NCI-H2029 (cell line): ENCODE measurements at places on chromosomes 5 and 9.

DNA sequence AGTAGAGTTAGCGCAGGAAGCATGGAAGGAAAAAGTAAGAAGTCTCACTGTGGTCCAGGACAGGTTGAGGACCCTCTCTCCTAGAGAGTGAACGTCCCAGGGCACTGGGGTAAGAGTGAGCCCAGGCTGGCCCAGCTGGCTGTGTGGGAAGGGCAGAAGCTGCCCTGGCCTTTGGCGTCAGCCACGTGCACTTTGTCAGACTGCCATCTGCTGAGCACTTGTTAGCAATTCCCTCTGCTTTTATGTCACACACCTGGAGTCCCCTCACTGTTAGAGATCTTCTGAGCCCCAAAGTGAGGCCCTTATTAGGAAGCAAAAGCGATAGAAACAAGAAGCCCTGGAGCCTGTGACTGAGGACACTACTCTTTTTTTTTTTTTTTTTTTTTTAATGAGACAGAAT is 79.1 kb downstream of the UGCG start:
- DNase-seq = peak; percentile 51

DNA sequence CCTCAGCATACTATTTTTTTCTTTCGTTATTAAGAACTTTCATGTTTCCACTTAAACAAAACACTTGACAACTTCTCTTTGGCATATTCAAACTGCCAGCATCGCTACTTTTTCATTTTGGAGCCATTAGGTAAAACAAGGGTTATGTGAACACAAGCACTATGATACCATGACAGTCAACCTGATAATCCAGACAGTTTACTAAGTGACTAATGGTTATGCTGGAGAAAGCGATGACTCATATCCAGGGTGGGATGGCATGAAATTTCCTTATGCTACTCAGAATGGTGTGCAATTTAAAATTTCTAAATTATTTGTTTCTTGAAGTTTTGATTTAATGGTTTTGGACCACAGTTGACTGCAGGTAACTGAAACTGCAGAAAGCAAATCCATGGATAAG is 29.9 kb upstream of the PRSS3 start:
- DNase-seq = no peak

DNA sequence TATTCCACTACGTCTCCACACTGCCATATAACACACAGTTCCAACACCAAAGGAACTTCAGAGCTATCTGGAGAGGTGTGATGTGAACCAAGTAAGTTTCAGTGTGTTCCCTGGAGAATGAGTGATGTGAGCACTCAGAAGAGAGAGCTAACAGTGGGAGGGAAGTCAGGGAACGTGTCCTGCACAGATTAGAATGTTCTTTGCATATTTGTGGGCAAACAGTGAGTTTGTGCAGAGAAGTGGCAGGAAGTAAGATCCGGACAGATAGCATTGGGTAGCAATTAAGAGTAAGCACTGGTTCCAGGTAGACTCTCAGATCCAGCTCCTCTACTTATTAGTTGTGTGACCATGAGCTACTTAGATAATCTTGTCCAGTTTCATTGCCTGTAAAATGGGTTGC is 206.4 kb downstream of the PDZD2 start:
- no peak for DNase-seq

GRCh38 chr5:126811515-126812198 is 34.7 kb downstream of the LMNB1 start:
- DNase-seq = no peak

DNA sequence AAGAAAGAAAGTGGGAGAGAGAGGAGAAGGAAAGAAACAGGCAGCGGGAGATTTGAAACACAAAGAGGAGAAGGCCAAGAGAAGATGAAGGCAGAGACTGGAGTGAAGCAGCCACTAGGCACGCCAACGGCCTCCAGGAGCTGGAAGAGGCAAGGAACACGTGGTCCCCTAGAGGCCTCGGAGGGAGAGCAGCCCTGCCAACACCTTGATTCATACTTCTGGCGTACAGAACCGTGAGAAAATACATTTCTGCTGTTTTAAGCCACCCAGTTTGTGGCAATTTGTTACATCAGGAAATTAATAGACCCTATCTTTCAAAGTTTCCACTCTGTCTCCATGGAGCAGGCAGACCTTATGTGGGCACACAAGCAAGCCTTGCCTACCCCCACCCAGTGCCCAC is 133.4 kb downstream of the ACTL7B start:
- DNase-seq = no peak

DNA sequence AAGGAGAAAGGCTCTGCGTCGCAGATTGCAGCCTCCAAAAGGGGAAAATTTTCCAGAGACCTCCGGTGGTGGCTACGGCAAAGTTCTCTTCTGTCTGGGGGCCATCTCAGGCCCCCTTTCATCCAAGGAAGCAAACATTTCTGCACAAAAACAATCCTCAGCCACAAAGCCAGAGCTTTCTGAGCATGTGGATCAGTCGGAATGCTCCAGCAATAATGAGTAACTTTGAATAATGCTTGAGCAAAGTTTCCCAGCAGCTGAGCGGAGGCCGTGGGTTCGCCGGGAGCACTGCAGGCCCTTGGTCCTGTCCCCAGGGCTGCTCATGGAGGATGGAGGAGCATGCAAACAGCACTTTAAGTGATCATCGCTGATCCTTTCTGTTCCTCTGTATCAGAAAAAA is 60.2 kb upstream of the UNC5A start:
- no peak for DNase-seq

DNA sequence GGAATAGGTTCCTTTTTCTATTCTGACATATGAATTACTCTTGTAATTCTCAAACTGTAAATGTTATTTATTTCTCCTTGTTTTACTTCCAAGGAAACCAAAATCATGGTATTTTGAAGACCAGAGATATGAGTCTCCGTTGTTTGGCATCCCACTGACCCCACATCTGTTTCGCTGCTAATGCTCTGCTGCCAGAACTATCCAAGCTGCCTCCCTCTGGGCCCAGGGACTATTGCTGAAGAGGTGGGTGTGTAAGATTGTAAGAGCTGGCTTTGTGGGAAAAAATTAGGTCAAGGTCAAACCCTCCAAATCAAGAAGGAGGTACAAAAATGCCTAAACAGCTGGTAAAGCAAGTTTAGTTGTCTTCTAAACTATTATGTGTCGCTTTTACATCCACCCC is 129.4 kb upstream of the MYO10 start:
- no peak for DNase-seq

- DNase-seq = peak; percentile 68
Observed at GRCh38 chr9:136695955-136696354, 8.7 kb upstream of the AGPAT2 start.

DNA sequence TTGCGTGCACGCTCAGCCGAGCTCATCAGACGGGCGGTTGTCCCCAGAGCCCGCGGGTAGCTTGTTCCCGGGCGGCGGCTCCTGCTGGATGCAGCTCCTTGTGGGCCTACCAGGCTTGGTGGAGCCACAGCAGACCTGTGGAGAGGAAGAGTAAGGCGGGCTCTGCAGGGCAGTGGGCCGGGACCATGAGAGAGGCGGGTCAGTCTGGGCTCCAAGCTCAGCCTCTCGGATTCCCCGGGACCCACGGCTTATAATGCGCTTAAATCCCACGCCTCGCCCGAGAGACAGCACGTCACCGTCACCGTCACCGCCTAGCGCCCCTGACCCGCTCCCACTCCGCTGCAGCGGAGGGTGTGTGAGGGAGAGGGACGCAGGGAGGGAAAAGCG is 1.9 kb upstream of the ANKRD18A start:
- peak; percentile 45 for DNase-seq

DNA sequence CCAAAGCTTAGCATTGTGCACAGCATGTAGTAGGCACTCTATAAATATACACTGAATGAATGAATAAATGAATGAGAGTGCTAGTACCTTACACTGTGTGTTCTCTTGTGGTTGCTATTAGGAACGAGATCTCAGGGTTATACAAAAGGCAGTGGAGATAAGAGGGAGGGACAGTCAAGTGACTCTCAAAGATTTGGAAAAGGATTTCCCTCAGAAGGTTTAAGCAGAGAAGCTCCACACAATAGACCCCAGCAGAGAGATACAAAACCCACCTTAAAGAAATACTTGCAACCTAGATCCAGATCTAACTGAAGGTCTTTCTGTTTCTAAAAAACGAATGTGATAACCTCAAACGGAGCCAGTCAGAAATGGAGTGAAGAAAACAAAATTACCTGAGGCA is 11.8 kb upstream of the EFNA5 start:
- no peak for DNase-seq

- DNase-seq = no peak
Observed at GRCh38 chr9:72132052-72132451, 17.2 kb upstream of the GDA start.

DNA sequence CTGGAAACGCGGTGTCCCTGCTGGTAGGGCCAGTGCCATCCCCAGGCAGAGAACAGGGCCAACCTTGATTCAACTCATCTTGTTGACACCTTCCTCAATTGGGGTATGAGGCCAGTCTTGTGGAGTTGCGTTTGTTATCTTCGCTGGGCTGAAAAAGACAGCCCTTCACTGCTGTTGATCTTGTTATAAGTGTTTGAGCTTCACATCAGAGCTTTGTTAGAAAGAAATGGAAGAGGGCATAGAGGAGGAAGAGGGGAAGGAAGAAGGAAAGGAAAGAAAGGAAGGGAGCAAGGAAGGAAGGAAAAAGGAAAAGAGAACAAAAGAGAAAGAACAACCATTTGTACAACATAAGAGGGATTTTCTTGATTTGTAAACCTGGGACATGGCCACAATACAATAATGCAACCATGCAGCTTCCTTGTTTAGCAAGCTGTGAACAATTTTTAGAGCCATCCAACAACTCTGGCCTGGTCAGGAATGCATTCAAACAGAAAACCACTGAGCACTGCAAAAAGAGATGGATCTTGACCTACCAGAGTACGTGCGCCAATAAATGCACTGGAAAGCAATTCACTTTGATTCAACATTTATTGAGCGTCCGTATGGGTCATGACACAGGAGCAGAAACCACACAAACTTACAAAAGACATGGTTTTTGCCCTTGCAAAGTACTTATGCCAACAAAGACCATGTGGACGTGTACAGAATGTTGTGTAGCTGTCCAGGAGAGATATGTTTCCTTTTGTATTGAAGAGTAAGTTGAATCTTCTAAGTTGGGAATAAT is 152.9 kb downstream of the TLE1 start:
- no peak for DNase-seq

DNA sequence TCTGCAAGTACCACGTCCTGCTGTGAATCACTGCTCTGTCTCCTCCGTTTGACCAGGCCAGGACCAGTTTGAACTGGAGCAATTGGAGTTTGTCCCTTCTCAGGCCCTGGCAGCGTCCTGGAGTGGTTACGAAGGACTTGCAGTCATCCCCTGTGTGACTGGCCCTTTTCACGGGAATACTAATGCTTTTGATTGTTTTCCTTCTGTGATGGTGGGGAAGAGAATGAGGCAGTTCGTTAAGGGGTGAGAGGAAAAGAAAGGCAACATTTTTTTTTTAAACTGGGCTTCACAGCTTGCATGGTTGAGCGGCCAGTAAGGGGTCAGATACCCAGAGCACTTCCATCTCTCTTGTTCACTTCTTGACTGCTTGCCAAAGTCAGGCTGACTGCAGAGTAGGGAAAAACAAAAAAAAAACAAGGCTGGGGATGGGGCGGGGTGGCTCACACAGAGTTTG is 153.5 kb upstream of the STK32A start:
- no peak for DNase-seq

DNA sequence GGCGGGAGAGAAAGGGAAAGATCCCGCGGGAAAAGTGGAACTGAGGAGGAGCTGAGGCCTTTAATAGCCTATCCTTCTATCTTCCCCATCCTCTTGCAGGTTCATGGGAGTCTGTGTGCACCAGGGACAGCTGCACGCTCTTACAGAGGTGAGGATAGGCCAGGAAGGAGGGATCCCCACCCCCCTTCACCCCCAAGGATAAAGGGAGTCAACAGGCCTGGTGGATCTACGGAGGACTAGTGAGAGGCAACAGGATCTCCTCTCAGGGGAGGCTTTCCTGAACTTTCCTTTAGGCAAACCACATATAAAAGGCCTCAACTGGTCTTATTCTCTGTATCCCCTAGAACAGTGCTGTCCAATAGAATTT is 1.1 kb downstream of the TESK1 start:
- no peak for DNase-seq

DNA sequence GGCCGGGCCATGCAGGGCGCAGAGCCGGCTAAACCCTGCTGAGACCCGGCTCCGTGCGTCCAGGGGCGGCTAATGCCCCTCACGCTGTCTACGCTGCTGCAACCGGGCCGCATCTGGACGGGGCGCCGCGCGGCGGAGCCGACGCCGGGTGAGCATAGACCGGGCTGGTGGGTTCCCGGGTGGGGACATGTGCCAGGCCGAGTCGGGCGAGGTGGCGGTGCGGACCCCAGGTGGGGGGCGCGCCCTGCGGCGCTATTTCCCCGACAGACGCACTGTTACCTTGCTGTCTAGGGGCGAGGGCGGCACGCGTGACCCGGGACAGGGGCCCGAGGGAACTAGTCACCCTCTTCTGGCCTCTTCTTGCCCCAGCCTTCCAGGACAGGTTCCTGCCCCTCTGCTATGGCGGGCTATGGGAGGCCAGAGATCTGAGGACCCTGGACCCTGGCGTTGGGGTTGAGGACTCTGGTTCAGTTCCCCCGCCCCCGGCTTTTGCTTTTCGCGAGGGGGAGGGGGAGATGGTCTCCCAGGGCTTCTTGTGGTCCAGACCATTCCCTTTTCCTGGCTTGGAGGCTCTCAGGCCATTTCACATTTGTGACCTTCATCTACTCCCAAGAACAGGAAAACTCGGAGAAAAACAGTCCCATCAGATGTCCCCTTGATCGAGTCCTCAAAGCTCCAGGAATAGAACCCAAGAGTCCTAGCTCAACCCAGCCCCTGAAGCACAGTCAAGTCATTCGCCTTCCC is 536 bp downstream of the SLC27A4 start:
- DNase-seq = no peak

- no peak for DNase-seq
Observed at GRCh38 chr5:133072021-133072420, 20.2 kb downstream of the HSPA4 start.

DNA sequence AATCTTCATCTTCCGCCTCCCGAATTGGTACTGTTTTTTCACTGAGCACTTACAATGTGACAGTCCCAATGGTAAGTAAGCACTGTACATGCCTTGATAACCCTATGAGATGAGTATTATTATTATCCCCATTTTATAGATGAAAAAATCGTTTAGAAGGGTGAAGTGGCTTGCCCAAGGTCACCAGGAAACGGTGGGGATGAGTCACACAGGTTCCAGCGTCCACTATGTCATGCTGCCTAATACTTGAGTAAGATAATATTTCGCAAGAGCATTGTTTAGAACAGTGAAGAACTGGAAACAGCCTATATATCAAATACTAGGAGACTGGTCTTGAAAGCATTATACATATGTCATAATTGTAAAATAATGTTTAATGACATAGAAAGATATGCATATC is 12.9 kb downstream of the HAND1 start:
- no peak for DNase-seq

DNA sequence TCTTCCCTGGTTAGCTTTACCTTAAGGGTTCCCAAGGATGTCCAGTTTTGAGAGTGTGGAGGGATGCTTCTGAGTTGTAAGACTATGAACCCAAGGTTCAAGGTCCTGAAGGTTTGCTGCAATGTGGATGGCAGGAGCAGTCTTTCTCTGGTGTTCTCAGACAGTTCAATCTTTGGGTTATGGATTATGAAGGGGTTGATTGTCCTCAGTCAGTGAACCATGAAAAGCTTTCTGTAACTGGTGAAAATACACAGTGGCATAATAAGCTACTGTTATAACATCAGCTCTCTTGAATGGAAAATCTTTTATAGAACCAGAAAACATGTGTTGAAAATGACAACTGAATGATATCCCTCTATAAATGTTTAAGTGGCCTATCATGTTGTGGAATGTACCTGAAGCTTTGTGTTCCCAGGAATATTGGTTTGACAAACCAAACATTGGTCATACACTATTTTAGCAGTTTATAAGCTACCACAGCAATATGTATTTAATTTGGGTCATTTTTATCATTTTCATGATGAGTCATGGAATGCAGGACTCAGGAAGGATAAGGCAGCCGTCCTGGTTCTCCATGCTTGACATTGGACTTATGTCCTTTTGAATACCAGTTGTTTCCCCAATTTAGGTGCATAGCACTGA is 1041.8 kb upstream of the ARRDC3 start:
- no peak for DNase-seq
